ENCODE measurements at places on chromosomes 13 and 19.

DNA sequence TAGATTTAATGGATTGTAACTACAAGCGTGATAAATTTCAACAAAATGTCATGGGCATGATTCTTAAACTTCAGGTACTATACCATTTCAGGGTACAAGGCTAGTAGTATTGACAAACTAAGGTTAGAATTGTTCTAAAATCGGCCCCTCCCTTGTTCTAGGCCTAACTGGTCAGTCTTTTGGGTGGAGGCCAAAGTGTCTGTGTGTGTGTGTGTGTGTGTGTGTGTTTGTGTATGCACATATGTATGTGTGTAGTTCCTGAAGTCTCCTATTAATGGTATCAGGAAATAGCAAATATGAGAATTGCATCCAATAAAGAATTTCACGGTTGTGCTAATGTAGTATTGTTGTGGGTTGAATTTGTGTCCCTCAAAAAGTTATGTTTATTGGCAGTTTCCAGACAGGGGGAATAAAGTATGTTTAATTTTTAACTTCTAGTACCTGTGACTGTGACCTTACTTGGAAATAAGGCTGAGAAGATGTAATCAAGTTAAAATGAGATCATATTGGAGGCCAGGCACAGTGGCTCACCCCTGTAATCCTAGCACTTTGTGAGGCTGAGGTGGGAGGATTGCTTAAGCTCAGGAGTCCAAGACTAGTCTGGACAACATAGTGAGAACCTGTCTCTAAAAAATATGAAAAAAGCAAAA lies 119.2 kb downstream of the KLF5 start:
- DNase-seq: no peak

GRCh38 chr19:35596366-35596999 lies 10.5 kb downstream of the PMIS2 start:
- DNase-seq: peak; percentile 18

DNA sequence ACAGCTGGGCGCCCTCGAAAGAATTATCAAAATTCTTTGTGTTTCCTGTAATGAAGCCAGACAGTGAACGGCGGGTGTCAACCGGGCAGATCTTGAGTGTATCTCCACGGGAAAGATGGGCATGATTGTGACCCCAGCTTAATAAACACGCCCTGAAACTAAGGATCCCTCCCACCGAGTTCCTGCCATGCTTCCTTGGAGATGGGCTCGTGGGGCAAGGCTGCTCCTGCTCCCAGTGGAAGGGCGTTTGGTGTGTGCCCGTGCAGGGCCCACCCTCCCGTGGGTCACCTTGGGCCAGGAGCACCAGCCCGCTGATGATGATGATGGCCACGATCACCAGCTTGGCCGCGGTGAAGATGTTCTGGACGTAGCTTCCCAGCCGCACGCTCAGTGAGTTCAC lies 7.4 kb downstream of the SLC7A9 start:
- DNase-seq: no peak

- no peak for DNase-seq
Observed at GRCh38 chr19:47720669-47721422, 7.6 kb downstream of the EHD2 start.

DNA sequence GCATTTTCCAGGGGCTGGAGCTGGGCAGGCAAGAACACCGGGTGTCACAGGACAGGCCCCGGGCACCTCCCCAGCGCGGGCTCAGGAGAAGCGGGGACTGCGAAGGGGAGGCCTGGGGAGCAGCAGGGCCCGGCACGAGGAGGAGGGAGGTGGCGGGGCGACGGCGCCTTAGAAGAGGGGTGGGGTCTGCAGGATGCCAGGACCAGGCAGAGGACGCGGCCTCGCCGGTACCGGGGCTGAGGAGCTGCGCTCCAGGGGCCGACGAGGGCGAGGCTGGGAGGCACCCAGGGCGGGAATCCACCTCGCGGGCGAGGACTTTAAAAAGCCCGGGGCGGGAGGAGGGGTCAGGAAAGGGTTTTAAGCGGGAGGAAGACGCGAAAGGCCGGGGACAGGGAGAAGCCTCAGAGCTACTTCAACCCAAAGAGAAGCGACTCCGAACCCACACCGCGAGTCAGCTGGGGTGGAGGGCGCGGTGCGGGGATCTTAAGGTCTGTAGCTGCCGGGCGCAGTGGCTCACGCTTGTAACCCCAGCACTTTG lies 665 bp downstream of the ZNF347 start:
- peak; percentile 60 for DNase-seq

Data from activated naive CD4-positive, alpha-beta T cell treated with anti-CD3 and anti-CD28 coated beads for 36 hours (primary cell).